Coronary artery (tissue), 2 donors: ENCODE measurements at places on chromosomes 2 and 18.

GRCh38 chr2:217070611-217071010 is 210.7 kb upstream of the TNP1 start:
- no peak for DNase-seq

GRCh38 chr2:78940998-78941397 is 84.5 kb upstream of the REG3G start:
- DNase-seq: no peak

- DNase-seq: no peak
These were observed 1154.0 kb upstream of the FANCL start for GRCh38 chr2:59395119-59395518.

DNA sequence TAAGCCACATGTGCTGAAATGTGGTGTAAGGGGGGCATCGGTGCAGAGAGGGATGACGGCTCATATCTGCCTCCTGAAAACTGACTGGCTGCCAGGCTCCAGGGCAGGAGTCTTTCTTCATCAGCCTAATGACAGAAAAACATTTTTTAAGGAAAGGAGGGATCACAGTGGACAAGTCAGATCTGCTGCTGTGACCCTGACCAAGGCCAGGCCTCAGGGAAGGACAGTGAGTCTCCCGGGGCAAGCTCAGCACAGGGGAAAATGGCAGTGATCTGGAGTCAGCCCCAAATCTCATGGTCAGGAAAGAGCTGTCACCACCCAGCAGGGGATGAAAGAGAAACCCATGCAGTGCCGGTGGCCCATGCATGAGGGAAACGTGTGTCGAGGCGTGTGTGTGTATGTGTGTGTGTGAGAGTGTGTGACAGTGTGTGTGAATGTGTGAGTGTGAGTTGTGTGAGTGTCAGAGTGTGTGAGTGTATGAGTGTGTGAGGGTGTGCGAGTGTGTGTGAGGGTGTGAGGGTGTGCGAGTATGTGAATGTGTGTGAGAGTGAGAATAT is 134.5 kb downstream of the INHBB start:
- no peak for DNase-seq

GRCh38 chr2:157540102-157540501 is 88.6 kb downstream of the ACVR1C start:
- no peak for DNase-seq

DNA sequence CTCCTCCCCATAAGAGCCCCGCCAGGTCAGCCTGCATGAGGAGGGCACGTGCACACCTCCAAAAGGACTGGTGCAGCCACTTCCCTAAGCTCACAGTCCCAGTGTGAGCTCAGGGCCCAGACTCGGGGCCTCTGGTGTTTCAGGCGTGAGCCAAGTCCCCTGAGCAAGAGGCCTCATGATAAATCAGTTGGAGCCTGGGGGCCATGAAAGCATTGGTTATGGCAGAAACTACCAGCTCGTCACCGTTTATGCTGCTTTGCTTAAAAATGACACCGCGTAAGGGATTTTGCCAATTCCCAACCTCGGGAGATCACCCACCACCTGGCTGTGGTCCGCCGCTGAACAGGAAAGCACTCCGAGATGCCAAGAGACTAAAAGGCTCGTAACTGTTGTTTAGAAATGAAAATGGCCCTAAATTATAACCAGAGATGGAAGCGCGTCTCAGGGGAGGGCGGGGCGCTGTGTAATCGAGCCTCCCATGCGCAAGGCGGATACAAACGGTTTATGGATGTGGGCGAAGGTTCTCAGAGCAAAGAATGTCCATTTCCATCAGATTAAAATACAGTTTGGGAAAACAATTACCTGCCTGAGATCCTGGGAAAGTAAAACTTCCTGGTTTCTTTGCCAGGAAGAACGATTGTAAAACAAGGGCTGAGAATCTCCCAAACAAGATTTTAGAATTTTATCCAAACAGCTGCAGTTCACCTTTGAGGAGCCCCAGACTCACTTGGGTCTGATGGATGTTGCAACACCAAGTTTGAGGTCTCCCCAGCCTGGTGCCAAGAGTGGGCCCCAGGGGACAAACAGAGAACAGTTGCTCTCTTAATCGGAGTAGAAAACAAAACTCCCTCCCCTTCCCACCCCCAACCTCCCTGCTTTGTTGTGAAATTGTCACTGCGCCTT is 141.4 kb downstream of the BCL2 start:
- DNase-seq: no peak

GRCh38 chr2:179898873-179899272 is 37.5 kb upstream of the ZNF385B start:
- DNase-seq: no peak

DNA sequence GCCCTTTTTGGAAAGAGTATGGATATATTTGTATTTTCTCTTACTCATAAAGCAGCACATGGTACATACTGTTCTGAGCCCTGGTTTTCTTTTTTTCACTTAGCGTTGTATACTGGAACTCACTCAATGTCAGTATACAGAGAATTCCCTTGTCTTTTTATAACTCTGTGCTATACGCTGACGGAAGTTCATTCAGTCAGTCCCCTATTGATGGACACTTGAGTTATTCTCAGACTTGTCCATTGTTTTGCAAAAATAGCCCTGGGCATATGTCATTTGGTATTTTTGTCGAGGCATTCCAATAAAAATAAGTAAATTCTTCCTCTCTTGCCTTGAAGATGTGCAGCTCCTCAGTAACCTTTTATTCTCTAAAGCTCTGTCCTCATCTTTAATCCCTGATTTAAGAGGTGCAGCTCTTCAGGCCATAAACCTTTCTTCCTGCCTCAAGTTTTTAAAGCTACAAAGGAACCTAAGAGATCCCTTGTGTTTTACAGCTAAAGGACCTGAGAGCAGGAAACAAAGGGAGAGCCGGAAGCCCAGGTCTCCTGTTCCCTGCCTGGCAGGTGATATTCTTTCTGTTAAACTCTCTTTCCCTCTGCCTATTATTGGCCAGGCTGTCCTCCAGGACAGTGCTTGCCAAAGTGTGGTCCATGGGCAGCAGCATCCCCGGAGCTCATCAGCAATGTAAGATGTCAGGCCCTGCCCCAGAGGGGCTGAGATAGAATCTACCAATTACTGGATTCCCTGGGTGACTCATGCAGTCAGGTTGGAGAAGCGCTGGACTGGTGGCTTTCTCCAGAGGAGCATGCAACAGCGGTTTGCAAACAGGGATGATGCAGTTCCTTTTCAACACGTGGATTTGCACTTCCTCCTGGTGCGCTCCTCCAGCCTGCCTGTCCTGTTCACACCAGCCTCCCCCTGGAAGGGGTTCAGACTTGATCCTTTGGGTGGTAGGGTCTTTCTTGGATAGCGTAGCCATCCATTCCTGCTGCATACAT is 158.0 kb downstream of the NEDD4L start:
- DNase-seq: no peak

GRCh38 chr18:49959176-49959575 is 145.8 kb upstream of the ACAA2 start:
- no peak for DNase-seq

DNA sequence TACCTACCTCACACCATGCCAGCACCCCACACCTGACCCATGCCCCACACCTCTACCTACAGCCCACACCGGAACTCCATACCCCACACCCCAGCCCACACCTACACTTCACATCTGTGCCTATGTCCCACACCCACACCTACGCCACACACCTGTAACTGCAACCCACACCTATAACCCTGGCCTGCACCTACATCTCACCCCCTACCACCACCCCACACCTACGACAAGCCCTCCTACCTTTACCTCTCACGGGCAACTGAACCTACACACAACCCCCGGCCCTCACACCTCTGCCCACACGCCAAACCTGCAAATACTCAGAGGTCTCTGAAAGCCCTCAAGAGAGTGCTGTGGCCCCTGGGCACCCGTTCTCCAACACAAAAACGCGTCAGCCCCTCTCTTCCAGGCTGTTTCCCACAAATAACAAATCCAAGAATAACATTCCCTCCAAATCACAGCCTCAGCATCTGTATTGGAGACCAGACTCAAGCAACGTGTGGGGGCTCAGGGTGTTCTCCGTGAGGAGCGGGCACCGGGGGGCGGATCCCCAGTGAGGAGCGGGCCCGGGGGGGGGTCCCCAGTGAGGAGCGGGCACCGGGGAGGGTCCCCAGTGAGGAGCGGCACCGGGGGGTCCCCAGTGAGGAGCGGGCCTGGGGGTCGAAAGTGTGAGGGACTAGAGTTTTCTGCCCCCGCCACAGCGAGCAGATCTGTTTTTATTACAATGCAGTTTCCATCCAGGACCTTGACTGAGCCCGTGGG is 33.4 kb downstream of the SLC66A2 start:
- DNase-seq: peak; percentile 54

DNA sequence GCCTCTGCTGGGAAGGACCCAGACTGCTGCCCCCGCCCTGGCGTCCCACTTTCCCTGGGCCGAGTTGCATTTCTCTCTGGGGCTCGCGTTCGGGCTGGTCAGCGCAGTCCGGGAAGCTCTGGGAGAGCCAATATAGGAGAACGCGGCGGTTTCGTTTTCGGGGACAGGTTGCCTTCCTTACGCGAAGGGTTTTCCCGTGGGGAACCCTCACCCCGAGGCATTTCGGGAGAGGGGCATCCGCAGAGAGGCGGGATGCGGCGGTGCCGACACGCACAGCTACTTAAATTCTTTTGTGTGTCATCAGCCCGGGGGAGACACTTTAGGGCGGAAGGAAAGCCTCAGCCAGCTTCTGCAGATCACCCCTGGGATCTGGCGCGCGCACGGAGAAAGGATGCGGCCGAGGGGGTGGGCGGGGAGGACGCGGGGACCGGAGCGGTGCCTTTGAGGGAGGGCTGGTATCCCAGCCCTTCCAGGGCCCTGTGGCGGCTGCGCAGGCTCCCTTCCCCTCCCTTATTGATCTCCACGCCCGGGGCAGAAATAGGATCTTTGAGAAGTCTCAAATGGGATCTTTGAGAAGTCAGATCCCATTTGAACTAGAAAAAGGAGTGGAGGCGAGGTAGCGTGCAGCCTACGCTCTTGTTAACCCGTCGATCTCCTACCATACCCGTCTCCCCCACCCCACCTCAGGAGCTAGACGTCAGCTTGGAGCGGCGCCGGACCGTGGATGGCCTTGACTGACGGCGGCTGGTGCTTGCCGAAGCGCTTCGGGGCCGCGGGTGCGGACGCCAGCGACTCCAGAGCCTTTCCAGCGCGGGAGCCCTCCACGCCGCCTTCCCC is 1.2 kb downstream of the GATA6 start:
- DNase-seq: peak; percentile 82

DNA sequence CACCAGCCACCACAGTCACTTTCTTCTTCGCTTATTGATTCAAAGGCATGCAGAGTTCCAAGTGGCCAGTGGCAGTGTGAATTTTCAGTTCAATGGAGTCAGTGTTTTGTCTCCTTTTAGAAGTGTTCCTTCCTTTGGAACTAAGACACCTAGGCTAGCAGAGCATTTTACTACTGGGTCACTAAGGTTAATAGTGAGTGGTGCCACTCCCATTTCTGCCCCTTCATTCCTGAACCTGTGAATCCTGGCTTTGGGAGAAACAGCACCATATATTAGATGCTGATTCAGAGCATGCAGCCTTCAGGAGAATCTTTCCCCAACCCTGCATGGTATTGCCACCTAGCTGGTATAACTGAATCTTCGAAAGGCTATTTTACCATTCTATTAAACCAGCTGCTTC is 312.7 kb downstream of the HRH4 start:
- no peak for DNase-seq

DNA sequence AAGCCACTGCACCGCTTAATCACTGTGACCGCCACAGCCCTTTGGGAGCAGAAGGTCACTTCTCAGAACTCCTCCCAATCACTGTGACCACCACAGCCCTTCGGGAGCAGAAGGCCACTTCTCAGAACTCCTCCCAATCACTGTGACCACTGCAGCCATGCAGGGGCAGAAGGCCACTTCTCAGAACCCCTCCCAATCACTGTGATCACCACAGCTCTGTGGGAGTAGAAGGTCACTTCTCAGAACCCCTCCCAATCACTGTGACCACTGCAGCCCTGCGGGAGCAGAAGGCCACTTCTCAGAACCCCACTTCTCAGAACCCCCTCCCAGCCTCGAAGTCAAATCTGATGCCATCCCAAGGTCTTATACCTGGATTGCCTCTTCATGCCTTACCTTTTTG is 56.8 kb upstream of the DAPL1 start:
- DNase-seq: no peak

DNA sequence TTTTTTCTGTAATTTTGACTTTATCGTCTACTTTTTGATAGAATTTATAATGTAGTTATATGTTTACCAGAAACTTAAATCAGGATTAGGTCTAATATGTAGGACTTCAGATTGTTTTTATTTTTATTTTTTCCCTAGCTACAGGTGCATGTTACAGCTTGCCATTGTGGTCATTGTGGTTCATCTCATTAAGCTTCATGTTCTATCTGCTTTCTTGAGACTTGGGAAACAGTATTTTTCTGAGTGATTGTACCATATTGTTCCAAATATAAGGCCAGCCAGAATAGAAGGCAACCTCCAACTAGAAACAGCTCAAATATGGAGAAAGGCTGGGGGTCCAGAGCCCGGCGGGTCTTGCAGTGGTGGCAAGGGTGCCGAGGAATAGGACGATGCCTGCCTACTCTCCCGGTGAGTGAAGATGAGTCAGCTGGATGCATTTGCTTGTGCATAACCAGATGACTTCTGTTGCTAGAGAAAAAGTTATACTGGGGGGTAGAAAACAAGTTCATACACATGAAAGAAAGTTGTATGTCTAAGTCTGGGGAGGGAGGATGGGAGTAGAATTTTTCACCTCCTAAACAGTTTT is 188.4 kb downstream of the CCDC85A start:
- no peak for DNase-seq

- DNase-seq: no peak
These were observed 230.9 kb upstream of the FSIP2 start for GRCh38 chr2:185507719-185508118.
